Urinary bladder (tissue), 4 donors: ENCODE measurements at places on chromosomes 13 and 19. TPM values are rescaled to one million over a fixed set of nuclear protein-coding genes. Genes with fewer than 3 reads are reported as not detected.

GRCh38 chr13:59680429-59681024 is 483.2 kb downstream of the DIAPH3 start:
- no peak for DNase-seq

FPR2 gene
- total RNA-seq = 1.0 TPM

HSH2D gene
- 2.4 TPM for total RNA-seq

DNA sequence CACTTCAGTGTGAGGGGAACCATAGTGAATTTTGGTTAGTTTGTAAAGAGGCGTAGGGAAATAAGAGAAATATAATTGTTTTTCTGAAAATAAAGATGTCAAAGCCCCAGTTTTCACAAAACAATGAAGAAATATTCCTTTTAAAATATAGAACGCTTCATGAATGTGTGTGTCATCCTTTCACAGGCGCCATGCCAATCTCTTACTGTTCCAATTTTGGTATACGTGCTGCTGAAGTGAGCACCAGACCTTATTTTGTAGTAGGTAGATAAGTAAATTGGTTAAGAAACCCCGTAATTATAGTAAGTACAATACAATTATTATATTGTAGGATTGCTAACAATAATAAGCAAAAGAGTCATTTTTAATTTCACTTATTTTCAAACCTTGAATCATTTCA is 43.3 kb downstream of the NAA16 start:
- no peak for DNase-seq
